ENCODE measurements at places on chromosomes 13 and 19. TPM values are rescaled to one million over a fixed set of nuclear protein-coding genes. Genes with fewer than 3 reads are reported as not detected.

Gene POLR2E
- 95.6 TPM for total RNA-seq

Gene TMPRSS9
- 0.23 TPM for total RNA-seq

Gene ZNF234
- total RNA-seq = 9.6 TPM

DNA sequence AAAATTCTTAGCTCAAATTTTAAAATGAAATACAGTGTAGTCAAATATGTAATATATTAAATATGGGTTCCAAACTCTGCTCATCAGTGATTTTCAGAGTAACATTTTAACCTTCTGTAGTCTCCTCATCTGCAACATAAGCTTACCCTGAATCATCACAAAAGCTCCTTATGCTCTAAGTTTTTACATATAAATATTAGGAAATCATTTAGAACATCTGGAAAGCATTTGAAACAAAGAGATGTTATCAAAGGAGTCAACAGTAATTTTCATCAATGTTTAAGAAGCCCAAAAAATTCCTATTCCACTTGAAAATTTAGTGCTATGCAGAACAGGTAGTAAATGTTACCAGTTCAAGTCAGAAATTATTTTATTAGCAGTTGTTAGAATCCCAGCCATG lies 224.7 kb downstream of the DCT start:
- H3K4me1 ChIP-seq = no peaks in the 10 kb centered on the region
- no peaks in the 10 kb centered on the region for H3K36me3 ChIP-seq
- no peak for DNase-seq
- H3K27ac ChIP-seq = no peak overlapping the region
- H3K4me3 ChIP-seq = no peak overlapping the region

DNA sequence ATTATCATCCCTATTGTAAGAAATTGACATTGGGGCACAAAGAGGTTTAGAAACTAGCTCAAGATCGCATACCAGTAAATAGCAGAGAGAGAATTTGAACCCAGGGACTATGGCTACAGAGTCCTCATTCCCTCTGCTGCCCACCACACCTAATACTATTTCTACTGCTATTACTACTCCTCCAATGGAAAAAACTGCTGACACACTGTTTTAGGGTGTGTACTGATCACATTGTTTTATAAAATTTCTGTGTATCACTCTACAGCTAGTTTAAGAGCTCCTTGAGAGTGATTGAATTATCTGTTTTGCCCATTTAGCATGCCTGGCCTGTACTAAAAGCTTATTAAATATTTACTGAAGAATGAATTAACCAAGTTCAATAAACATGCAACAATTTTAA lies 552.4 kb downstream of the GPC5 start:
- H3K36me3 ChIP-seq = no peaks in the 10 kb centered on the region
- H3K4me1 ChIP-seq = no peaks in the 10 kb centered on the region
- H3K27ac ChIP-seq = no peak overlapping the region
- no peaks in the 10 kb centered on the region for H3K27me3 ChIP-seq

Gene JAK3
- 15.4 TPM for total RNA-seq

DNA sequence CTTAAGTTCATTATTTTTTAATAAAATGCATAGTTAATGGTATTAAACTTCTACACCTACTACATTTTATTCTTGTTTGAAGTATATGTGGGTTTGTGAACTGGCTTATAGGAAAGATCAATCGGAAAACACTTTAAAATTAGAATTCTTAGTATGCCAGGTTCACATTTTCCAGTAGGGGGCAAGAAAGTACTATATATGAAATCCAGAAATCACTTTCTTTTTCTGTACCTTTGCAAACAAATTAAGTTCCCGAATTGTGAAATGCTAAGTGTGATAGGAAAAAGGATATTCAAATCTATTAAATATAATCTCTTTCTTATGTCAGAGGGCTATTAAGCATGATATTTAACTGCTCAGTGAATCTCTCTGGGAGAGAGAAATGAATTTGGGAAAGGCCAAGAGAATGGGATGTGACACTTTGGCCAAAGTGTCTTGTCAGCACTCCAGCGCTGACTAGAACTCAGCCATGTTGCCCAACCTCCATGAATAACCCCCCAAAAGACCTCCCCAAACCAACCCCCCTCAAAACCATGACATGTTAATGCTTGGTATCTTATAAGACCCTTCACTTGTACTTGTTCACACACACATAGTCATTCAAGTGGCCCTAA lies 122.6 kb upstream of the SLC10A2 start:
- H3K4me3 ChIP-seq = no peak overlapping the region
- no peaks in the 10 kb centered on the region for H3K27me3 ChIP-seq
- no peak overlapping the region for H3K27ac ChIP-seq
- H3K4me1 ChIP-seq = no peaks in the 10 kb centered on the region
- no peaks in the 10 kb centered on the region for H3K36me3 ChIP-seq

Measured in aorta (tissue), 5 donors.